GM12892 (cell line): ENCODE measurements at places on chromosomes 3 and 15.

GRCh38 chr3:153972862-153973261 lies 148.3 kb upstream of the ARHGEF26 start:
- no peak for DNase-seq

- no peak for DNase-seq
Measured at GRCh38 chr3:9864200-9864927, 15.7 kb downstream of the CIDEC start.

- no peak for DNase-seq
Measured at GRCh38 chr3:140736863-140737460, 59.1 kb downstream of the TRIM42 start.

- DNase-seq = no peak
Measured at GRCh38 chr3:78919021-78919755, 848.6 kb downstream of the ROBO1 start.

GRCh38 chr3:38739931-38740330 lies 76.1 kb downstream of the SCN10A start:
- no peak for DNase-seq

- no peak for DNase-seq
Measured at GRCh38 chr3:18079739-18080138, 337.3 kb upstream of the TBC1D5 start.

DNA sequence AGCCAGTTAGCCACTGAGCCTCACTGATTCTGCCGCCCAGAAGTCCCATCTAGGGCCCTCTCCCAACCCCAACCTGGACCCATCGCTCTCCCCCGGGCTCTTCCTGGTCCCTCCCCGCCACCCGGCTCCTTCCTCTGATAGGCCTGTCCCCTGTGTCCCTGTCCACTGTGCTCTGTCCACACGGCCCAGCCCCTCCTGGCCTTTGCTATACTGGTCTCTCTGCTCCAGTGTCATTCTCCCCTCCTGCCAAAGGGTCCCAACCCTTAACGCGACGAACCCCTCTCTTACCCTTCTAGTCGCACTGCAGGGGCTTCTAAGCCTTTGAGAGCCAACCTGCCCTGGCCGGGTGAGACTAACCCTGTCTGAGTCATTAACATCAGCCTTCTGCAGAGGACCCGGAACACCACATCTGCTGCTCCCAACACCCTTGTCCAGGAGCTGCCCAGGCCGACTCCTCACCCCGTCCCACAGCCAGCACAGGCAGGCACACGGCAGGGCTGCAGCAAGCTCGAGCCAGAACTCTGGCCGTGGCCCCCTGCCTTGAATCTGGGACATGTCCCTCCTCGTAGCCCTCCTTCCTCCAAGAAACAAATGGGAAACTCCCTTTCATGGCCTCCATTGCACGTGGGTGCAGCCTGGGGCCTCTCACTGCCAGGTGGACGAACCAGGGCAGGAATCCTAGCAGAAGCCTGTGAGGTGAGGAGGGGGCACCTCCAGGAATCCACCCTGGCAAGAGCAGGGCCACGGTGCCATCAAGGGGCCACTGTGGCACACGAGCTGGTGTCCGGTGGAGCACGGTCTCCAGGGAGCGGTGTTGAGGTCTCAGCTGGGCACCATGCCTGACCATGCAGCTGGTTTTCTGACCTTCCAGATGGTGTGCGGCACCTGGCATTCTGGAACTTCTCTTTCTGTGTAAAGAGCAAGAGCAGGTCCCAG lies 140.9 kb upstream of the IQSEC1 start:
- DNase-seq = no peak

- DNase-seq = no peak
Measured at GRCh38 chr3:178795349-178795748, 259.1 kb downstream of the KCNMB2 start.

- no peak for DNase-seq
Measured at GRCh38 chr3:40848421-40848820, 323.7 kb downstream of the ZNF621 start.

GRCh38 chr3:150223558-150223957 lies 184.5 kb upstream of the TSC22D2 start:
- no peak for DNase-seq

GRCh38 chr3:20068512-20069177 lies 28.4 kb downstream of the KAT2B start:
- DNase-seq = no peak

DNA sequence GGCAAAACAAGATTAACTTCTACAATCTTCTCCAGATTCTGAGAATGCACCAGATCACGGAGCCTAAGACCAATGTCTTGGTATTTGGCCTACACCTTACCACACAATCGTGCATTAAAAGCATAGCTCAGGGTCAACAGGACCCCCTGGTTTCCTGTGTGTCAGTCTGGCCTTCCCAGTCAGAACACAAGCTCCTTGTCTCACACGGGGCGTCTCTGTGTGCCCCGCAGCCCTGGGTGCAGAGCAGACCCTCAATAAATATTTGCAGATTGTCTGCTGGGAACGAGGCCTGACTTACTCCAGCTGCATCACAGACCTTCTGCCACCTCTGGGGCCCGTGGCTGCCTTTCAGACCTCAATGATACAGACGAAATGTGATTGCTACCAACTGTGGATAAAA lies 82.5 kb upstream of the CTNNB1 start:
- no peak for DNase-seq

DNA sequence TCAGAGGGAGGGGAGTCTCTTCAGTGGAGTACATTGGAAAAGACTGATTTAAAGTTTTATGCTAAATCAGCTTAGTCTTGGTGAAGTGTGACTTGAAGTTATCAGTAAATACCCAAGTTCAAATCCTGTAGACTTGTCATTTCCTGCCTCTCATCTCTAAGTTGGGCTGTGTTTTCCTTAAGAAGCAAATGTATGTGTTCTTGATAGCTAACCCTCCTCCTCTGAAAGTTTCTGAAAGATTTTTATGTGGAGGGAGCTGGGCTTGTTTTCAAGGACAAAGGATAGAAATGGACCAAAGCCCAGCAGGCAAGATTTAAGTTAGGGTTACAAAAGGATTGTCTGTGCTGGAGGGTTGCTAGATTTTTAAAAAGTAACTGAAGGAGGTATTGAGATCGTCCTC lies 4.2 kb downstream of the MAPKBP1 start:
- DNase-seq = no peak

DNA sequence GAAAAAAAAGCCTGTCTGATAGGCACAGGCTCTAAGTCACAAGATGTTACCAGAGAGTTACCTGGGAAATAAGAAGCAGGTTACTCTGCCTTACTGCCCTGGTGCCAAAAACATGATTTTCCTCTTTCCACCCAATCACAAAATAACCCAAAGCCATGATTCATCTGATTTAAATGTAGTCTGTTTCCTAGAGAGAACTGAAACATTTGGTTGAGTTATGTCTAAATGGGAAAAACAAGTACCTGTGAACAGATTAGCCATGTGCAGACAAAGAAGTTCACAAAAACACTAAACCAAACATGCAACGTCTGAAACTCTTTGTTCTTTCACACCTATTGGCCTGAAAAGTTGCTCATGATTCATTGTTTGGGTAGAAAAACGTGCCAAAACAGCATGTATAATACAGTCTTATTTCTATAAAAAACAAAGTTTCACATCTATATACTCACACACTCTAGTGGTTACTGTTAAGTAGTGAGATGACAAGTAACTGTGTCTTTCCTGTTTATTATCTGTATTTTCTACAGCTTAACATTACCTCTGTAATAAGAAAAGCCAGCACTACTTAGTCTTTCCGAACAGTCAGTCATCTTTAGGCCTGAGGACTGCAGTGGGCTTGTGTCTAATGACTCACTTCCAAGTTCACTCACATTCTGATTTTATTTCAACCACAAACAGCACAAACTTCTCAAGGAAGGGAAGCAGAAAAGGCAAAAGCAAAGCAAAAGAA lies 30.2 kb downstream of the FAM174B start:
- DNase-seq = no peak

DNA sequence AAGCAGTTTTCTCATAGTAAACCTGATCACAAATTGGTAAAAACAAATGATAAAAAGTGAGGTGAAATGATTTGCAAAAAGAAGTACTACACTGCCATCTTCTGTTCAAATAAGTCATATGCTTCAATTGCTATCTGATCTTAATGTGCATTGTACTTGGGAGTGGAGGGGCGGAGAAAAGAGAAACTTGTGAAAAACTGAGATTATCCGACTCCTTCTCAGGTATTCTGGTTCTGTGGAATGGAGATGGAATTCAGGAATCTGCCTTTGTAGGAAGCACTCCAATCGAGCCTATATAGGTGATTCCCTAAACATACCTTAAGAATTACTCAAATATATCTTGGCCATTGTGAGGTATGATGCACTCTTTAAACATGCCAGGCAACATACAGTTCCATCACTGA lies 180.6 kb downstream of the CHL1 start:
- no peak for DNase-seq

GRCh38 chr15:44501768-44502366 lies 35.1 kb upstream of the EIF3J start:
- no peak for DNase-seq

DNA sequence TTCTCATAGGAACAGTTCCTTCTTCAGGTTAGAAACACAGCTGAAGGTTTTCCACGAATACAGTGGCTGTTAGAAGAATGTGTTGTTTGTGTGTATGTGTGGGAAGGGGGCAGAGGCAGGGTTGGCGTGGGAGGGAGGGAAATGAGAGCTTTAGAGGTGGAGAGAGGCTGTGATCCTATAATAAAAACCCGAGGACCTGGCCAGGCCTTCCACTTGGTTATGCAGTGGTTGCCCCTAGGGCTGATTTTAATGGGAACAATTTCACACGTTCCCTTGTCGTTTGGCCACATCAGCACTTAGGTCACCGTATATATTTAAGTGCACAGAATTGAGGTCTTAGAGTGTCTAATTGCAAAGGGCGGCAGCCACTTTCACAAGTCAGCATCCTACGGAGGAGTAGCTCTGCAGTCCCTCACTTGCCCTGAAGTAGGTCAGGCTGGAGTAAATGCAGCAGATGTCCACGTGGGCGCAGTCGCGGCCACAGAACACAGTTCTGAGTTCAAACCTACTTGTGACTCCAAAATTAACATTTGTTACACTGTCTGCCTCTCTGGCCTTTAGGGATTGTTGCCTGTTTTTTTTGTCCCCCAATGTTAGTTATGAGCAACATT lies 85.6 kb downstream of the PDCD6IP start:
- DNase-seq = no peak

DNA sequence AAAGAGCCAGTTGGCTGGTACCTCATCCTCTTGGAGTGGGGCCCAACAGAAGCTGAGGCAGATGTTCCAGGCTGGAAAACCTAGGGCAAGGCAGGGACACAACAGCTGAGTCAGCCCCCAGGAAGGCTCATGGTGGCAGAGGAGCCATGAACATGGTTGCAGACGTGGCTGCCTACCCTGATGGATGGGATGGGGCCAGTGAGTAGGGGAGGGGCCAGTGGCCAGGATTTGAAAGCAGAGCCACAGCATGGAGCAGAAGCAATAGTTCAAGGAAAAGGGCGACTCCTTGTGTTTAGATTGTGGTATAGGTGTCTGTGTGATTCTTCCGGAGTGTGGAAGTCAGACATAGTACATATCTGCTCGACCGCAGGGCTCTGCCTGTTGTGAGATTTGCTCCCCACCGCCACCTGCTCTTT lies 24.2 kb downstream of the PXYLP1 start:
- DNase-seq = no peak

DNA sequence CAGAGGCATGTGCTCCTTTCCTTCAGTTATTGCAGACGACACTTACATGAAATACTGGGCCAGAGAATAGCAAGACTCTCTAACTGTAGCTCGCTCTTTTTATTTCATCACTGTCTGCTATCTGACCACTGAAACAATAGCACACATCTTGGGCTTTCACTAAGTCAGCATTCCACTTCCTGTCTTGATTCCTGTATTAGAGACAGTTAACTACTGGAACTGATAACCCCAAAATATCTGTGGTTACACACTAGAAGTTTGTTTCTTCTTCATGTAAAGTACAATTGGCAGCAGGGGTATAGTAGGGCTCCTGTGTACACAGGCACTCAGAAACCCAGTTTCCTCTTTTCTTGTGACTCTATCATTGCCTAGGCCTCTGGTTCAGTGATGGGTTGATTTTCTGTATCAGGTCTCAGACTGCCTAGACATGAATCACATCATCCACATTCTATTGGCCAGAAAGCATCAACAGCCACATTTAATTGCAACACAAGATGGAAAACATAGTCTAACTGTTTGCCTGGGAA lies 230.2 kb upstream of the CD96 start:
- no peak for DNase-seq

DNA sequence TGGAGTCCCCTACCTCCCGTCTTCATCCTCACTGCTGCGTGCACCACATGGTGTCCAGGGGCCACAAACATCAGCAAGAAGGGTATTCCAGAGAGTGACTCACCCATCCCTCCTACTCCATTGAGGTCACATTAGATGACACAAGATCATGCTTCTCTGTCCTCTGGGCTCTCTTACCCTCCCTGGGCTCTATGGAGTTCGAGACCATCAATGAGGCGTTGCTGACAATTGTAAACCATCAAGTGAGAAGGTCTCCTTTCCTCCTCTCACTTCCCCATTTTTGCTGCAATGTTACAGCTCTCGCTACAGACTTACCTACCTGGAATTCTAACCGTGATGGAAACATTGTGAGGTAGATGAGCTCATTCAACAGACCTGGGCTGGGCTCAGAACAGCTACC lies 51.7 kb downstream of the HMCES start:
- no peak for DNase-seq

- no peak for DNase-seq
Measured at GRCh38 chr3:133527081-133527715, 46.3 kb upstream of the CDV3 start.

- no peak for DNase-seq
Measured at GRCh38 chr15:67914028-67914427, 74.2 kb upstream of the RNU6-1 start.

DNA sequence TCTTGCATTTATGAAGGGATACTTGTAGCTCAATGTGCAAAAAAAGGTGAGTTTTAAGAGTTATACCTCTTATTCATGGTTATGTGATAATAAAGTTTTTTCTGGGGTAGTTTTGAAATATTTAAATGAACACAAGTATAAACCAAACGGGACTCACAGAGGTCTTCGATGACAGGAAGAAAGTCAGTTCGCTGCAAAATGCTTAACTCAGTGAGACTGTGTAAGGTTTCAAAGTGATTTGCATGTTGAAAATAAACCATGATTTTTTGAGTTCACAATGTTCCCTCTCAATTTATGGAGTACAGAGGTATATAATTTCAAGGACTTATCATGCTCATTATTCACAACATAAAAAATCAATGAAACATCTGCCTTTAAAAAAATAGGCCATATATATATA lies 36.3 kb upstream of the MYH15 start:
- DNase-seq = no peak

GRCh38 chr3:128655531-128655930 lies 4.9 kb upstream of the RPN1 start:
- no peak for DNase-seq

DNA sequence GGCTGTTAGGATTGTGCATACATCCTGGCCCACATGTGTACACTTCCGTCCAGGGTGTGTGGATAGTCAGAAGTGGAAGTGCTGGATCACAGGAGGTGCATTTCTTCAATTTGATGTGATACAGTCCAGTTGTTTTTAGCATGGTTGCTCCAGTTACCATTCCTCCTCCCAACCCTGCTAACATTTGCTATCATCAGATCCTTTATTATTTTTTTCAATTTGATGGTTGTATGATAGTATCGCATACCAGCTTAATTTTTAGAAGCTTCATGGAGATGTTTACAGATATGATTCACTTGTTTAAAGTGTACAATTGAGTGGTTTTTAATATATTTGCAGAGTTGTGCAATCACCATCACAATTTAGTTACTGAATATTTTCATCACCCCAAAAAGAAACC lies 202.7 kb downstream of the ITPR1 start:
- DNase-seq = no peak
